Cardiac septum (tissue), 1 donor: ENCODE measurements at places on chromosomes 5 and 9. TPM values are rescaled to one million over a fixed set of nuclear protein-coding genes. Genes with fewer than 3 reads are reported as not detected.

DNA sequence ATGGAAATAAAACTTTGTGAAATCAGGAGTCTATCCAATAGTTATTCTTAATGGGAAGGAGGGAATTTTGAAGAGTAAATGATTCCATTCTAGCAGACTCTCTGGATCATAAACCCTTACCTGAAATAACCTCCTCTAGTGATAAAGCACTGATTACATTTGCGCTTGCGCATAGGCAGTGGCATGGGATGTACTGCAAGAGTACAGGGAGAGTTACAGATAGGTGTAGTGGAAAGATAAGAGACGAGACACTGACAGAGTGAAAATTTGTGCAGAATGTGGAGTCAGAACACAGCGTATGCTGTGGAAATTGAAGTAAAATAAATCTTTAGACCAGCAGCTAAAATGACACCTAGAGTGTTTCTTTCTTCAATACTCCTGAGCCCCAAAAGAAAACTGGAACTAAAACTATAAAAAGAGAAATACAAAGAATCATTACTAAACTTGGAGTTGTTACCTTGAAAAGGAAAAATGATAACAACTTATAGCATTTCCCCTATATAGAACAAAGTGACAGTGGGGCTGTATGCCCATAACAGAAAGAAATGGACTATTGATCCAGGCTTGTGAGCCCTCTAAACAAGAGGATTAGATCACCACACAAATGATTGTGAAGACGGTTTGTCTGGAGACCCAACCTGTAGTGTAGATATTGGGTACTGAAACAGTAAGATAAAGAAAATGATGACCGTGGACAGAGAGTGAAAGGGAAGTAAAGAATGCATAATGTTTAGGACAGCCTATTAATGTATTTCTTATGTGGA is 1471.2 kb upstream of the NUDT12 start:
- DNase-seq: no peak

- no peak for DNase-seq
Observed at GRCh38 chr9:33161011-33161588, 6.0 kb downstream of the B4GALT1 start.

DNA sequence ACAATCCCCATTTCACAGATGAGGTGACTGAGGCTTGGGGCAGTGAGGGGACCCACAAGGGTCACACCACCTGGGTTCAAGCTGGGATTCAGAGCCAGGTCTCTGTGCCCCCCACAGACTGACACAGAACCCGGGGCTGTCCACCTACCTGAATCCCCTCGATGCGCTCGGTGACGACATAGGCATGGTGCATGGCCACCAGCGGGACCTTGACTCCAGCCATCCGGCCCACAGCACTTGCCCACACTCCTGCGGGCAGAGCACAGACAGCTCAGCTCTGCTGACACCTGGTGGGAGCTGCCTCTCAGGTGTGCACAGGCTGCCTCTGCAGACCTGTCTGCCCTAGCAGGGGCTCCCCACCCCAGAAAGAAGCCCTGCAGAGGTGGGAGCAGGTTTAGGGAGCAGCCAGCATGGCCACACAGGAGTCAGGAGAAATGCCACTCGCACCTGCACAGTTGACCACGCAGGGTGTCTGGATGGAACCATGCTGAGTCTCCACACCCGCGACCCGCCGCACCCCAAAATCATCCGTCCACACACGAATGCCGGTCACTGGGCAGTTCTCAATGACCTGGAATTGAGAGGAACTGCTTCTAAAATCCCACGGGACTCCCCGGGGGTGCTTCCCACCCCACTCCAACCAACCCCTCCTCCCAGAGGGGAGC is 8.4 kb downstream of the SARDH start:
- peak; percentile 68 for DNase-seq

DNA sequence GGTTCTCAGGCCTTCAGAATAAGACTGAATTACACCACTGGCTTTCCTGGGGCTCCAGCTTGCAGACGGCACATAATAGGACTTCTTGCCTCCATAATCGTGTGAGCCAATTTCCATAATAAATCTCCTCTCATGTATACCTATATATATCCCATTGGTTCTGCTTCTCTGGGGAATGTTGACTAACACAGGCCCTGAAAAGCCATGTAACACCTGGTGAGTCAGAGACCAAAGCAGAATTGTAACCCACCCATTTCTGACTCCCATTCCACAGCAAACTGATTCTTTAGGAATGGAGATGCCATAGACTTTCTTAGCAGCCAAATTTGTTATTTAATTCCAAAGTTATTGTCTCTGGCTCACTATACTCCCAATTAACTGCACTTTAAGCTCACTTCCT is 85.4 kb upstream of the AGXT2 start:
- no peak for DNase-seq

DNA sequence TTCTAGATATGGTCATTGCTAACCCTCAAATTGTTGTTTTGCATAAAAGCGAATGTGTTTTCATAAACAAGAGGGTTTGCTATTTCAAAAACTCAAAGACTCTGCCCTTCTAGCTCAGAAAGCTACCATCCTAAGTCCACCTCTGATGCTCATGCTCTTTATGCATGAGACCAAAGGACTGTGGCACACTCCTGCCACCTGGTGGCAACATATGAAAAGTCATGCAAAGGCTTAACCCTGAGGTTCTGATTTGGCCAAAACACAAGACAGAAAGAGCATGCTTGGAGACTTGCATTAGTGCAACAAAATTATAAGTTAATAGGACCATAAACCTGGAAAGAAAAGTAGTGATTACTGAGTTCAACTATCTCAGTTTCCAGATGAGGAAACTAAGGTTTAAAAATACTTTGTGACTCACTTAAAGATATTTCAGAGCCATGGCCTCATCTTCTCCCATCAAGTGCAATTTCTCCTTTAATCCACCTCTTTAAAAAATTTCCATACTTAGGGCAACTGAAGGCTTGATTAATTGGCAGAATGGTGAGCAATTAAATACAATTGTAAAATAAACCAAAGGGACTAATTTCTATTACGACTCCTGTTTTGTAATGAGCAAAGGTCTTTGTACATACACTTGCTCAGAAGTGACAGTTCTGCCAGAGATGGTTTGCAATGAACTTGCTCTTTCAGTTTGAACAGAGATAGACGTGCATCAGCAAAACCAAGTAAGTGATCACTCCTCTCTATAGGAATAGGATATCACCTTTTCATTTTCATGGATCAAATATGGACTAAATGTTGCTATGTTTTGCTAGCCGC is 110.7 kb upstream of the RAD23B start:
- no peak for DNase-seq

CATSPER3 gene
- 0.54 TPM for total RNA-seq

GRCh38 chr5:162485666-162486292 is 418.2 kb downstream of the GABRG2 start:
- no peak for DNase-seq

PHYHD1 gene
- total RNA-seq: 21.9 TPM

DNA sequence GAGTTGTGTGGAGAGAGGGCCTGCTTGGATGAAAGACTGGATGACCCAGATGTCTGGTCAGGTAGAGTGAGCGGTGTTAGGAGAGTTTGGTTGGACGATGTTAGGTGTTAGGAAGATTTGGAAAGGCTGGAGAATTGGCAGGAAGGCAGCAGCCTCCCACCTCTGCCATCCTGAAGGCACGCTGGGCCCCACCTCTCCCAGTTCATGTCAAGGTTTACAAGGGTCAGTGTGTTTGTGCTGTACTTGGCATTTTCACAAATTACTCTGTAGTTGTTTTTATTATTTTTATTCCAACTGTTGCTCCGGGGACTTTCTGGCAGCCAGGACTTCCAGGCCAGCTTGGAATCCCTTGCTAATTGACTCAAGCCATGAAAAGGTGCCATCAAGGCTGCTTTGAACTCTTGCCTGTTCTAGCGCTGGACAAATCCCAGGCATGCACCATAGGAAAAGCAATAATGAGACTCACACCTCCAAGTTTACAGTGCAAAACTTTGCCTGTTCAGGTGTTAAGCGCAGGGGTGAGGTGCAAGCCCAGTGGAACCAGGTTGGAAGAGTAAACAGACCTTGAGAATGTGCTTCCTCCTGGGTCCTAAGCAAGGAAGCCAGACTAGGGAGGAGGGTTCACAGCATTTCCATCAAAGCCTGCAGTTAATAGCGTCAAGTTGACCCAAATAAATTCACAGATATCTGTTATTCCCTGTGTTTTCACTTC is 41.7 kb upstream of the KLF9 start:
- no peak for DNase-seq

- DNase-seq: no peak
Observed at GRCh38 chr5:171392585-171393159, 5.0 kb downstream of the NPM1 start.

GABRA6 gene
- not detected for total RNA-seq

- DNase-seq: no peak
Observed at GRCh38 chr5:42250-42649, 49.7 kb upstream of the PLEKHG4B start.

DNA sequence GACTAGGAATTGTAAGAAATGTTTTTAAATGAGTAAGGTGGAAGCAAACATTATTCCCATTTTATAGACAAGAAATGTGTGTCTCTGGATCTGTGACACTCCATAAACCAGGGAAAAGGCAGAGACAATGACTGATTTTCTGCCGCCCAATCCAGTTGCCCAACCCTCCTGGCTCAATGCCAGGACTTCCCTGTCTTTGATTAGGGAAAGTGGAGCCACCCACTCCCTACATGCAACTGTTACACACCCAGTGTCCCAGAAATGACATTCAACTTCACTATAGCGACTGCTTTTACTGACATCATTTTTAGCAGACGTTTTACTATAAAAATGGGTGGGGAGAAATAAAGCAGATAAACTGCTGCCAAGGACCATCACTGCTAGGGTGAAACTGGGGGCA is 79.7 kb downstream of the THBS4 start:
- peak; percentile 19 for DNase-seq

DNA sequence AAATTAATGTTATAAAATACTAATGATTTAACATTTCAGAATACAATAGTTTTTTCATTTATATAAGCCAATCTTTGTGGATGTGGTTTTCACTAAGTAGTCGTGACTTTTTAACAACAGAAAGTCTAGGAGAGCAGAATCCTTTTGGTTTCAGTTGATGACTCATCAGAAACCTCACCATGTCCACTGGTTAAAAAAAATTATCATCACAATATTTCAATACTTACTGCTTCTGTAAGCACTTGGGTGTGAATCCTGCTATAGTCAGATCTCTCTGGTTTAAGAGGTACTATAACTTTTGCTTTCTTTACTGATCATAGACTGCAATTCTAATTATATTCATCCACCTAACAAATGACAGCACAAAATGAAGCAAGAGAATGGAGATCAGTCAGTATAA is 77.2 kb downstream of the MRPS30 start:
- DNase-seq: no peak

DNA sequence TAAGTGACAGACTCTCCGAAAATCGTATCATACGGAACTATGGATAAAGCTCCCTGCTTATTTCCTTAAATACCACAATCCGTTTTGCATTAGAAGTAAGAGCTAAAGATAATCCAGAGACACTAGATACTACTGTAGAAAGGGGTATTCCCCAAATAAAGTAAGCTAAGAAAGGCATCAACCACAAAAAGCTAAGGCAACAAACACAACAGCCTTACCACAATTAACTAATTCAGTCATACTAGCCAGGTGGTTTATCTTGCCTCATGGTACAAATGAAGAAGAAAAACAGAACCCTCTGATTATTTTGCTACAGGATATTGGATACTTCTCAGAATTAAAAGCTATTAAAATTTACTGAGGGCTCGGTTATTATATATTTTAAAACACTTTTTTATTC is 14.1 kb downstream of the ERP44 start:
- no peak for DNase-seq

- DNase-seq: no peak
Observed at GRCh38 chr5:90557391-90557790, 1.2 kb upstream of the ADGRV1 start.

- no peak for DNase-seq
Observed at GRCh38 chr9:110641293-110641692, 27.3 kb upstream of the MUSK start.

RANBP3L gene
- 0.51 TPM for total RNA-seq

- no peak for DNase-seq
Observed at GRCh38 chr5:92748072-92748676, 832.8 kb downstream of the NR2F1-AS1 start.
